PC-3 (cell line): ENCODE measurements at places on chromosomes 4 and X. TPM values are rescaled to one million over a fixed set of nuclear protein-coding genes. Genes with fewer than 3 reads are reported as not detected.

The TMSB15B gene
- total RNA-seq, result 3.1 and 7.7 TPM in 2 replicates

The MAPK10 gene
- total RNA-seq, result 0.44 TPM in 1 of 2 replicates, not detected in the other

The OPRPN gene
- not detected in 2 replicates for total RNA-seq

The UCP1 gene
- not detected in 2 replicates for total RNA-seq

The ABCG2 gene
- total RNA-seq, result not detected in 2 replicates

The PPARGC1A gene
- not detected in 2 replicates for total RNA-seq

The NAT8L gene
- 1.6 and 2.0 TPM in 2 replicates for total RNA-seq

The INTU gene
- 1.1 and 1.8 TPM in 2 replicates for total RNA-seq

The RAB33A gene
- not detected in 2 replicates for total RNA-seq

The MID1 gene
- 21.9 and 24.6 TPM in 2 replicates for total RNA-seq

The FRG2 gene
- total RNA-seq, result 0.47 and 0.86 TPM in 2 replicates

The GNRHR gene
- total RNA-seq, result not detected in 2 replicates

The PROM1 gene
- not detected in 2 replicates for total RNA-seq

The NPY5R gene
- not detected in 2 replicates for total RNA-seq

The FOXR2 gene
- not detected in 2 replicates for total RNA-seq

The PDZD4 gene
- 0.26 and 0.63 TPM in 2 replicates for total RNA-seq

The CLCN4 gene
- total RNA-seq, result 13.7 and 16.3 TPM in 2 replicates

The ELF2 gene
- total RNA-seq, result 18.5 and 20.4 TPM in 2 replicates

The TMEM47 gene
- total RNA-seq, result 4.7 TPM in 2 replicates

The RHOXF2B gene
- not detected in 2 replicates for total RNA-seq

The F11 gene
- total RNA-seq, result not detected in 2 replicates

The SOWAHB gene
- 4.8 and 6.3 TPM in 2 replicates for total RNA-seq

The PALLD gene
- 26.7 and 33.5 TPM in 2 replicates for total RNA-seq

The NUDT11 gene
- total RNA-seq, result 2.4 and 2.8 TPM in 2 replicates

The HPF1 gene
- total RNA-seq, result 10.6 and 13.9 TPM in 2 replicates

The GJB1 gene
- total RNA-seq, result not detected in 2 replicates

The ADGRL3 gene
- 0.66 and 0.69 TPM in 2 replicates for total RNA-seq

The TEX13A gene
- not detected in 2 replicates for total RNA-seq

The PRR32 gene
- not detected in 2 replicates for total RNA-seq

The HTN1 gene
- not detected in 2 replicates for total RNA-seq

The SPANXA2 gene
- not detected in 2 replicates for total RNA-seq

The CLNK gene
- total RNA-seq, result not detected in 2 replicates

The EMCN gene
- not detected in 2 replicates for total RNA-seq

The DGKK gene
- not detected in 2 replicates for total RNA-seq

The CDS1 gene
- 10.4 and 11.2 TPM in 2 replicates for total RNA-seq

The NSUN7 gene
- total RNA-seq, result 4.2 and 6.7 TPM in 2 replicates

The GPM6B gene
- total RNA-seq, result 0.51 and 0.98 TPM in 2 replicates

The GAGE12H gene
- not detected in 2 replicates for total RNA-seq

The TMPRSS11A gene
- not detected in 2 replicates for total RNA-seq

The RRH gene
- 0.18 and 0.29 TPM in 2 replicates for total RNA-seq

The GTPBP6 gene
- 38.8 and 49.0 TPM in 2 replicates for total RNA-seq

The FRAS1 gene
- total RNA-seq, result 3.4 and 5.5 TPM in 2 replicates

The VEGFC gene
- total RNA-seq, result 36.6 and 43.4 TPM in 2 replicates

The SMIM14 gene
- total RNA-seq, result 3.3 and 4.8 TPM in 2 replicates

The PHF8 gene
- total RNA-seq, result 19.4 and 33.7 TPM in 2 replicates

The FBXO8 gene
- total RNA-seq, result 8.2 and 12.9 TPM in 2 replicates

The N4BP2 gene
- 3.4 and 3.9 TPM in 2 replicates for total RNA-seq

The CNOT6L gene
- 2.6 and 5.4 TPM in 2 replicates for total RNA-seq

The PNMA5 gene
- not detected in 2 replicates for total RNA-seq

The DRD5 gene
- total RNA-seq, result not detected in 2 replicates

The TLR6 gene
- total RNA-seq, result 0.92 and 1.2 TPM in 2 replicates

The PAGE2B gene
- total RNA-seq, result not detected in 2 replicates

The C1QTNF7 gene
- total RNA-seq, result not detected in 2 replicates

The ETDB gene
- not detected in 2 replicates for total RNA-seq

The PFKFB1 gene
- total RNA-seq, result 0.22 and 1.1 TPM in 2 replicates

The SLC10A6 gene
- total RNA-seq, result not detected in 2 replicates

The ATP8A1 gene
- 3.9 and 5.3 TPM in 2 replicates for total RNA-seq

The RASGEF1B gene
- 1.4 TPM in 2 replicates for total RNA-seq

The S100P gene
- total RNA-seq, result 51.0 and 59.8 TPM in 2 replicates
